ENCODE measurements at places on chromosomes 13 and 19.

DNA sequence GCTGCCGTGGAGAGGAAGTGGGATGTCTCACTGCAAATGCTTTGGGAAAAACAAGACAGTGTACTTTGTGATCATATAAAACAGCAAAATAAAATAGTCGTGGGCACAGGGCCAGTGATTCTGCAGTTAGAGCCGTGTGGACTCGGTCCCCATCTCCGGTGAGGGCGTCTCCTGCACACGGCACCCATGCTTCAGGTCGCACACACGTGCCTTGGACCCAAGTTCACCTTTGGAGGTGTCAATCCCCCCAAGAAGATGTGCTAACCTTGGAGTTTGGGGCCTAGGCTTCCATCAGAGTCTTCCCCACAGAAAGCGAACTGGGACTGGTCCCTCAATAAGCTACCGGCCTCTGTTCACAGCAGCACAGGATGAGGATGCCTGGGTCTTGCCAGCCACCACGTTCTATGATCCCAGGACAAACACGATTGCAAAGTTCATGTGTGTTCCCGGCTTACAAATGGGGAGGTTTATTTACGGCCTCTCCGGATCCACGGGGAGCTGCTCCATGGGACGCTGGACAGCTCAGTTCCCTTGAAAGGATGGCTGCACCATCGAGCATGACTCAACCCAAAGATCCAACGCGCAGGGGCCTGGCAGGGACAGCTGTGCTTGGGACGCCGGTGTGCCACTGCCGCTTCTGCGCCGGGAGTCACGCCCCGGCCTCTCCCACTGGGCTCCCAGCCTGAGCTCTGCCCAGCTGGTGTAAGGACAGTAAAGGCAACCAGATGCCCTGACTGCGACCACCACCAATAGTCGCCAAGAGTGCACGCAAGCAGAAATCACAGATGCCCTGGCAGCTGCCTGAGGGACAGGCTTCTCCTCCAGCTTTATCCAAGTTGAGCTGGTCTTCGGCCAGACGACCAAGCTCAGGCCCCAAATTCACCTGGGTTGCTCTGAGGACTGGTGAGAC is 8.6 kb downstream of the GAS6 start:
- peak; percentile 15 for DNase-seq

DNA sequence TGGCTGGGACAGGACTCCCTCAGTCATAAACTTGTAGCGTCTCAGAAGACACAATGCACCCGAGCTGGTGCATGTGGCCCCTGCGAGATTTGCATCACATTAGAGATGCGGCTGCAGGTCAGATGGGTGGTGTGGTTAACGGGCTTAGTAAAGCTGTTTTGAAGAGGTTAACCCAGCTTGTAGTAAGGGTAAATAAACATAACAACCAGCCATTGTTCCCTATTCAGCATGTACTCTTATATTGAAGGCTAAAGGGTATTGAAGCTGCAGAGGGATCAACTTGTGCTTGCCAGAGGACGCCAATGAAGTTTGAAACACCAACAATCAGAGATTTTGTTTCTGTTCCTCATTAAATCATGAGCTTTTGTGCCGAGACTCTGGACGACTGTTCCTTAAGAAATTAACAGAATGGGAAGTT is 79.4 kb downstream of the ZIC5 start:
- no peak for DNase-seq

DNA sequence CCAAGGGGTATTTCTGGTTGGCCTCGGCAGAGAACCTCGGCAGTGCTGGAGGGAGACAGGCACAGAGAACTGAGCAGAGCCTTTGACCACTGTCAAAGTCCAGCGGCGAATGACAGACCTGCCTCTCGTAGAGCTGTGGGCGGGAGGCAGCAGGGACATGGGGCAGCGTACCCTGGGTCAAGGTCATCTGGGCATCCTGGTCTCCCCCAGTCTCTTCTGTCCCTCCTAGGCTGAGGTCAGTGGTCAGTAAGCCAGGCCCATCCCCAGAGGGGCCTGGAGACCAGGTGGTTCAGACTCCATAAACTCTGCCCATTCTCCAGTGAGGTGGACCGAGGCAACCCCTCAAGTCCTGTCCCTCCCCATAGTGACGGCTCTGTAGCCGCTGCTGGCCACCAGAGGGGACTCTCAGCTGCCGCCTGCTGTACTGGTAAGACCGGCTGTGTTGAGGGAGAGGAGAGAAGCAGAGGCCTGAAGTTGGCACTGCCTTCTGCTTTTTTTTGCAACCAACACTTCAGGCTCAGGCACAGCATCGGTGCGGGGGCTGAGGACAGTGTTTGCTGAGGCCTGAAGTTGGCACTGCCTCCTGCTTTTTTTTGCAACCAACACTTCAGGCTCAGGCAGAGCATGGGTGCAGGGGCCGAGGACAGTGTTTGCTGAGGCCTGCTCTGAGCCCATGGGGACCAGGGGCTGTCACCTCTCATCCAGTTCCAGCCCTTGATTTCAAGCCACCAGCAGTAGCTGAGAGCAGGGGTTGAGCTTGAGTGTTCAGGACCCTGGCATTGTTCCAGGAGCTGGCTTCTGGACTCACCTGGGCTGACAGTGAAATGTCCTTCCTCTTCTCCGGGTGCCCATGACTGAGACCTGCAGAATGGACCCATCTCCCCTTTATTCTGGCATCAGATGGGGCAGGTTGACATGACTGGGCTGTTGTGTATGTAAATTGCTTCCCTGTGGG is at the start of gene PGLYRP2:
Gene PGLYRP2 (minus strand): TSS at position 111 of the 955 bp plus-strand sequence. CDS start 130 bp downstream, outside the sequence.
- no peak for DNase-seq

DNA sequence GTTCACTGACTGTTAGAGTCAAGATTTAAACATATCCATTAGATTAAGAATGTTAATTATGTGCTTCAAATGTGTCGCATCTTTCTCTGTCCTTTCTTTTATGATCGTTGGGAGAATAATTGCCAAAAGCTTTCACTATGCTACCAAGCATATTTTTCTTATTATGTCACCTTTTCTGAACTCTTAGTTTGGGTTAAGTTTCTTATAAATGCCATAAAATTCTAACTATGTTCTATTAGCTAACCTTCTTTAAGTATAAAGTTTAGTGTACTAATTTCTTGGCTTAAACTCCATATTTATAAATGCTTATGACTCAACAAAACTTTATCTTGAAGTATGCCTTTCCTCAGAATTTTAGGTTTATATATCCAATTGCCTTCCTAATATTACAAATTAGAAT is 1759.4 kb downstream of the PCDH9 start:
- DNase-seq: no peak

GRCh38 chr13:111661052-111661451 is 340.6 kb downstream of the TEX29 start:
- no peak for DNase-seq

DNA sequence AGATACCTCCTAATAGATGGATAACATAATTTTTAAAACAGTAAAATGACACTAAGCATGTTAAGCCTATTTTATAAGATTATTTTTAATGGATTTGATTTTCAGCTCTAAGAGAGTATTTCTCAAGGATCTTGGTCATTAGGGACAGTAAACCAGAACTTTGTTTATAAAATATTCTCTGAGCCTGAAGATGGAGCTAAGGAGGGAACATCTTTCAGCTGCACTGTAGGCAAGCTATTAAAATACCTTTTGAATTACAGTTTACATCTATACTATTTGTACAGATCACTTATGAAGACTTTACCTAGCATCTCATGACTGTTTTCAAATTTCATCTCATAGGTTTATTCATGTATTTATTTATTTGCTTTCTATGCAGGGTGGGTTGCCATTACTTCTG is 345.3 kb downstream of the MYO16 start:
- no peak for DNase-seq

DNA sequence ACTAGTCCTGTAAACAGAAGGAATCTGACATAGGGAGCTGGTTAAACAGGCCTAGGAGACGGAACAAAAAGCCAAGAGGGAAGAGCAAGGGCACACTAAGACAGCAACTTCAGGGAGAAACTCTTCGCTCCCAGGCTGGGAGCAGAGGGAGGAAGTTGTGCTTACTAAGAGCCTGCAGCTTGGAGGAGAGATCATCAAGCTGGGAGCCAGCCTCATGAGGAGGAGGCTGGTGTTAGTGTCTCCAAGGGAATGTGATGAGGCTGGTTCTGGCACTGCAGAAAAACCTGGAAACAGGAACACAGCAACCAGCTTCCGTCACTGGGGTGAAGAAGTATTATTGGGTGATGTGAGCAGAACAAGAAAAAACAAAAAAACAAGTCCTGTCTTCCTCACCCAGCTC is 1027.3 kb downstream of the UQCRFS1 start:
- peak; percentile 47 for DNase-seq

DNA sequence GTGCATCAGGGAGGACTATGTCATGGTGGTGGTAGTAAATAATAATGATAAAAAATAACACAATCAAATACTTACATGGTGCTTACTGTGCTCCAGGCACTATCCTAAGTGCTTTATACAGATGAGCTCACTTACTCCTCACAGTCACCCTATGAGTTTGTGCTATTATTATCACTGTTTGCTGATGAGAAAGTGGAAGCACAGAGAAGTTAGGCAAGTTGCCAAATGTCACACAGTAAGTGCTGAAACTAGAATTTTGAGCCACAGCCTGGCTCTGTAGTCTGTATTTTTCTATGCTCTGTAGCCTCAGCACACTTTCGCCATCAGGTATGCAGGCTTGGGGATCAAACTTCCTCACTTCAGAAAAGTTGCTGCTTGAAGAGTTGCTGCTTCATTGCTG is 46.6 kb downstream of the HTR2A start:
- no peak for DNase-seq

GRCh38 chr19:38496116-38496515 is 62.6 kb downstream of the RYR1 start:
- no peak for DNase-seq

GRCh38 chr13:34167347-34167746 is 349.4 kb downstream of the RFC3 start:
- DNase-seq: no peak

GRCh38 chr13:50012396-50013169 is 2.7 kb upstream of the KCNRG start:
- DNase-seq: no peak

DNA sequence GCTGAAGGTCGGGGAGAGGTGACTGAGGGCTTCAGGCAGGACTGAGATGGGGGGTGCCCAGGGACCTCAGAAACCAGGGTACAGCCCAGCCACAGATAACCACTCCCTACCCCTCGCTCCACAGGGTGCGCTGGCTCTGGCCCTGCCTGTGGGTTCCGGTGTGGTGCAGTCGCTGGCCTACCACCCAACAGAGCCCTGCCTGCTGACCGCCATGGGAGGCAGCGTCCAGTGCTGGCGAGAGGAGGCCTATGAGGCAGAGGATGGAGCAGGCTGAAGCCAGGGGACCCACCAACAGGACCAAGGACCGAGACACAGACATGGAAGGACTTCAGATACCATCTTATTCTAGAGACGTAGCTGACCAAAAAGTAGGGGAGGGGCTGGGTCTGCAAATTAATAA is 6.3 kb downstream of the DHPS start:
- no peak for DNase-seq

GRCh38 chr13:24251525-24251924 is 57.9 kb upstream of the C1QTNF9 start:
- DNase-seq: no peak

DNA sequence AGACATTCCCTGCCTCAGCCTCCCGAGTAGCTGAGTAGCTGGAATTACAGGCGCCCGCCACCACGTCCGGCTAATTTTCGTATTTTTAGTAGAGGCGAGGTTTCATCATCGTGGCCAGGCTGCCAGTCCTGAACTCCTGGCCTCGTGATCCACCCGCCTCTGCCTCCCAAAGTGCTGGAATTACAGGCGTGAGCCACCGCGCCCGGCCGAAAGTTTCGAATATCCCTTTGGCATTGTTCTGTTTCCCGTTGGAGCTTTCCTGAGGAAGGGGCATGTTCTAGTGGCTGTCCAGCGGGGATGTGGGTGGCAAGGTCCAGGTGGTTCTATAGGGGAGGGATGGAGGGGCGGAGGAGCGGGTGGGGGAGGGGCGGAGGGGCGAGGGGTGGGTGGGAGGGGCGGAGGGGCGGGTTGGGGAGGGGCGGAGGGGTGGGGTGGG is 2.1 kb upstream of the BSG start:
- DNase-seq: no peak

DNA sequence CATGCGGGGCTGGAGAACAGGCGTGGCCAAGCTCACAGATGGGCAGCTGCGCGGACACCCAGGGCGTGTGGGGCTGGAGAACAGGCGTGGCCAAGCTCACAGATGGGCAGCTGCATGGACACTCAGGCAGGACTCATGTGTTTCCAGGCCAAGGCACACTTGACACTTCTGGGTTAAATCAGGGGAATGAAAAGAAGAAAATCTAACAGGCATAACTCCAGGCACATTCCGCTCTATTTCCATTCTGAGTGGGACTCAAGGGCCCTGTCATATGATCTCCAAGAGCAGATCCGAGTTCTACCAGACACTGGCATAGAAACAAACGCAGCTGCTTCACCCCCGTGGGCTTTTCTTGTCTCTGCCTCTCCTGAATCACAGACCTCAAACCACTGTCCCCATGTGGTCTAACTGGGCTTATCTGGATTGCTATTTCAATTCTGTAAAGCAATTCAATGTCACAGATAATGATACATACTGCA is 17.4 kb upstream of the C13orf46 start:
- DNase-seq: peak; percentile 65

- no peak for DNase-seq
Observed at GRCh38 chr19:13701624-13702023, 62.7 kb upstream of the MRI1 start.

DNA sequence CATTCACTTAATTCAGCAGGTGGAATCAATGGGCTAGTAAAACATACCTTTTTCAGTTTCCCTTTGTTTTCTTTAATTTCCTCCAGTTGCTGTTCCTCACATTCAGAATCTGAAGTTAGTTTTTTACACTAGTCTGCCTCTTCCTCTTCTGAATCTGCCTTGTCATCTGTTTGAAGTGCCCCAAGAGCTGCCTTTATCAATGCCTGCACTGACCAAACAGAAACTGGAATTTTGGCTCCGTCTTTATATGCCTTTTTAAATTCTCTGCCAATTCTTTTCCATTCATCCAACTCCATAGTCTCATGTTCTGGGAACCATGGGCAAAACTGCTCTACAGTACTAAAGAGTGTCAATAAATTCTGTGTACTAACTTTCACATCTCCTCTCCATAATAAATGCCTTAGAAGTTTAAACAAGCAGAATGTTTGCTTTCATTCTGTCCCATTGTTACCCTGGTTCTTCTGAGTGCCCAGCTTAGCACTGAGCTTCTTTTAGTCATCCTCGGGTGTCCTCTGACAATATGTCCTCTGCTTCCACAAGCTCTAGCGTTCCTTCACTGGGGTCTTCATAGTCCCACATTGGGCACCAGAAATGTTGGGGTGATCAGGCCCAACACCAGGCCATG is 154.2 kb downstream of the ZNF486 start:
- no peak for DNase-seq

DNA sequence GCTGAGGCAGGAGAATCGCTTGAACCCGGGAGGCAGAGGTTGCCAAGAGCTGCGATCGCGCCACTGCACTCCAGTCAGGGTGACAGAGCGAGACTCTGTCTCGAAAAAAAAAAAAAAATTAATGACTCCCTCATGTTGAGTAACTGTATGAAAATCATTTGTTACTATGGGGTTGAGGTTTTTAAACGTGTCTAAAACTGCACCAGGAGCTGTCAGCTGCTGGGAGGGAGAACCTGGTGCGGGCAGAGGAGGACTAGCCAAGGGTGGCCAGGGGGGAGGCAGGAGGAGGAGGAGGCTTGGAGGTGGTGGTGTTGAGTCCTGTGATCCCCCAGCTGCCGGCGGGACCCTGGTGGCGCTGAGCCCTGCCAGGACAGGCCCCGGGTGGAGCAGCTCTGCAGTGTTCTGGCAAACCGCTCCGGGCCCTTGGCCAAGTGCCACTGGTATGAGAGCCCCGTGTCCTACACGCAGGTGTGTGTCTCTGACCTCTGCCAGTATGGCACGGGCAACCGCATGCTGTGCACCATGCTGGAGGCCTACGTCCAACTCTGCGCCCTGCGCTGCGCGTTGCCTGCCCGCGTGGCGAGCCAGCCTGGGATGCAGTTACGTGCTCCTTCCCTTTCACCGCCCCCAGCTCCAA is 17.1 kb upstream of the FXYD3 start:
- DNase-seq: no peak
